IMR-90 (cell line): ENCODE measurements at places on chromosomes 5 and 9.

DNA sequence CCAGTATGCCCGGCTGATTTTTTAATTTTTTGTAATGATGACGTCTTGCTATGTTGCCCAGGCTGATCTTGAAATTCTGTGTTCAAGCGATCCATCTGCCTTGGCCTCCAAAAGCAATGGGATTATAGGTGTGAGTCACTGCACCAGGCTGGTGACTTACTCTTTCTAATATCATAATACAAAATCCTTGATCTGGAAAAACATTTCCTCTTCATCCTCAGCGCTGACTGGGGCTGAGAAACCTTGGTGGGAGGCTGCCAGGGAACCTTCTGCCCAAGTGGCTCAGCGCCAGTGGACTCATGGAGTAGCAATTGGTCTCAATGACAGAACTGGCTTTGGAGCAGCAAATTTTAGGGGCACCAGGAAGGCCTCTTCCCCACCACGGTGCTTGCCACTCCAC lies 17.5 kb upstream of the SEMA4D start:
- DNase-seq = no peak

- DNase-seq = no peak
Observed at GRCh38 chr9:83240671-83241070, 177.7 kb upstream of the RASEF start.

DNA sequence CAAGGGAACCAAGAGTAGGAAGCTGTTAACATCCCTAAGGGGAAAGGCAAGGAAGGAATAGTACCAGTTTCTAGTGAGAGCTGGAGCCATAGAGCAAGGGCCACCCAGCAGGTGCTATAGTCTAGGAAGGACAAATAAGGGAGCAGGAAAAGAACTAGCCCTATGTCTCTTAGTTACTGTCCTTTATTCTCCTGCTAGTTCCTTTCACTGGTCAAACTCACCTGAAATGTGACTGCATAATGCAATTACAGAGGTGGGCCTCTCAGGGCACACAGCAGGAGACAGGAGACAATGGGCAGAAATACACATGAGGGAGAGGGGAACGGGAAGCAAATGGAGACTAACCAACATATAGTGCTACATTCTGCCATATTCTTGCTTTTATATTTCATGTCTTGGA lies 26.7 kb upstream of the FRMPD1 start:
- no peak for DNase-seq

DNA sequence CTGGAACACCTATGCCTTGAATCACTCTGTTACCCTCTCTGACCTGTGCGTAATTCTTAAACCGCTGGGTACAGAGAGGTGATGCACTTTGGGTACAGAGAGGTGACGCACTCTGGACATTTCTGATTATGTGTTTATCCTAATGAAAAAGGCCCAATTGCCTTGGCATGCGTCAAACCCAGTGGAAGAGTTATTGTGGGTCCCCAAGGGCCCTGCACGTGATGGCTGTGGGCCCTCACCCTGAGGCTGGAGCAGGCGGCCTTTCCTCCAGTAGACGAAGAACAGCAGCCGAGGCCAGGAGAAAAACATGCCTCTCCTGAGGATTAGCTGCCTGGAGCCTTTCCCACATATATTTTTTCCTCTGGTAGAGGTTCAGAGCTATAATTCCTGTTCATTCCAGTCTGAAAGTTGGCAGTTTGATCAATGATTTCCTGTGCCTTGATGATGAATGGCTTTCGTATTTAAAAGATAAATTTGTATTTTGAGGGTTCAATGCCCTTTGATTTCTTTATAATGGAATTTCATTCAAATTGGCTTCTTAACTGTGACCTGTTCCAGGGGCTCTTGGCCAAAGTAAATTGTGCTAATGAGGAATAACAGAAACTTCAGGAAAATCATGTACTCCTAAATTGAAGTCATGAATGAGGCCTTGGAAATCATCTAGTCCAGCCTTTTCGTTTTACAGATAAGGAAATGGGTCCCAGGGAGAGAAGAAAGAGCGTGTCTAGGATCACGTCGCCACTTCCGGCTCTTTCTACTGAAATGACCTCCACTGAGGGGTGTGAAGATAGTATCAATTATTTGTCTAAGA lies 22.8 kb downstream of the ACER2 start:
- DNase-seq = no peak

GRCh38 chr9:83584995-83585394 lies 37.9 kb upstream of the IDNK start:
- DNase-seq = no peak

DNA sequence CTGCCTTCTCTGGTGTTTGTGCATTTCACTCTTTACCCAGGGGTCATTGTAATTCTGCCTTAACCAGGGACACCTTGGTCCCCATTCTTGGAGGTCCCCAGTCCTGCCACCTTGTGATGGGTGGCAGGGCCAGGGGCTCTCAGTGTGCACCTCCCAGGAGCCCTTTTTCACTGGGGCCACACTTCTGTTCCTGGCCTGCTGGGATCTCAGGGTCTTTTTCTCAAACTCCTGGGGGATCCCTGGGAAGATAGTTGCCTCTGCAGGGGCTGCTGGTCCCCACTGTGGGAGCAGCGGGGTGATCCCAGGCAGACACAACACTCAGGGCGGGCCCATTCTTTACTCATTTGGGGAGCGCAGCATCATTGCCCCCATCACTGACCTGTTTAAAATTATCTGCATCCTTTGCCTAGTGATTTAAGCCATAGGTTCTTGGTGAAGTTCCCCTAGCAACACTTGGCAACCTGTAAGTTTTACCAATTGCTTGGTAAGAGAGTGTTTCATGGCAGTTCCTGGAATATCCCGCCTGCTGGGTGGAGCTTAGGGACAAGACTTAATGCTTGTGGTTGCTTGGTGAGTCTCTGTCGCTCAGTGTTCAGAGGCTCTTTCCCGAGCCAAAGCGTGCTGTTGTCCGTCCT lies 15.7 kb downstream of the PHF2 start:
- no peak for DNase-seq

GRCh38 chr5:141528291-141528984 lies 39.6 kb downstream of the PCDHGC5 start:
- DNase-seq = peak; percentile 59

DNA sequence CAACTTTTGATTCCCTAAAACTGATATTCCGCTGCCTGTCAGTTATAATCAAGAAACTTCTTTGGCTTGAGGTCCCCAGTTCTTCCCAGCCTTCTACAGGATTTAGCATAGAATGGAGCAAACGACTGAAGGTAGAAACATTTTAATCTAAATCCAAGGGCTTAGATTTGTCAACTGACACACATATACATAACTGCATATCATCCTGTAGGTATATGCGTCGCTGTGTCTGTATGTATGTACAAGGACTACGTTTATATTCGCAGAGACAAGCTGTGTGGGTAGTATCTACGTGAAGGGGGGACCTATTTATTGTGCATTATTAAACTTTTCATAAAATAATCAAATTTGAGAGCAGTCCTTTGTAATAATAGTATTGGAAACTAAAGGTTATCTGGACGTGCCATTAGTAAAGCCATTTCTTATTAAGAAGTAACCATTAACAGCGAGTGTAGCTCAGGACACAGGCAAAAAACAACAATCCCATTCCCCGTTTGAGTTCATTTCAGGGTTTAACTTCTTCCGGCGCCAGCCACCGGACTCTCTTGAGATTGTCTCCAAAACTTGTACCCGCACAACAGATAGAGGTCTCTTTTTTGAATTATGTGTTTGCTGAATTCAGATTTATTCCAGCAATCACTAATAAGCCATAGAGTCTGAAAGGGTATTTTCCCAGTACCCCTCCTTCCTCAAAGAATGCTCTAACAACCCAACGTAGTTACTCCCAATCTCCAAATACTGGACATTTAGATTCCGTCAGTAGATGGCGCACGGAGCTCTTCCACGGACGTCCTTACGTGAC lies 2.1 kb upstream of the MLLT3 start:
- peak; percentile 79 for DNase-seq

DNA sequence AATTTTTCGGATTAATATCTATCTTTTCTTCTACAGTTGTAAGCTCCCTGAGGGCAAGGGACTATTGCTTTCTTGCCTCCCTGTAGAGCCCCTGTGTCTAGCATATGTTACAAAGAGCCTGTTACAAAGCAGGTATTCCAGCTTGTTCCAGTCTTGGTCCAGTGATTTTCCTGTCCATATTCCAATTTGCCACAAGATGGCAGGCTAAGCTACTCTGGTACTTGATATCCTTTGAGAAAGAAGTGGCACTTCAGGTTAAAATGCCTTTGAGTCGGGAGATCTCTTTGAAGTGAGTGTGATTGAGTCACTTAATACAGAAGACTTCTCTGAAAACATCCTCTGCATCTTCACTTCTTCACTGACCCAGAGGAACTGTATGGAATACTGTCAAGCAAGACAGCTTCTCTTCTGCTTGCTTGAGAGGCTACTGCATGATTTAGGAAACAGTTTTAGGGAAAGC lies 24.5 kb downstream of the CAVIN4 start:
- DNase-seq = peak; percentile 54

- no peak for DNase-seq
Observed at GRCh38 chr5:177426566-177427210, at the start of gene GRK6. GRK6 (plus strand) TSS chr5:177426676; CDS start chr5:177426846, 170 bp downstream.
